ENCODE measurements at places on chromosomes 12 and 14. TPM values are rescaled to one million over a fixed set of nuclear protein-coding genes. Genes with fewer than 3 reads are reported as not detected.

The LRTM2 gene
- total RNA-seq = not detected

- no peak for DNase-seq
Observed at GRCh38 chr12:117744418-117744817, 224.4 kb downstream of the KSR2 start.

DNA sequence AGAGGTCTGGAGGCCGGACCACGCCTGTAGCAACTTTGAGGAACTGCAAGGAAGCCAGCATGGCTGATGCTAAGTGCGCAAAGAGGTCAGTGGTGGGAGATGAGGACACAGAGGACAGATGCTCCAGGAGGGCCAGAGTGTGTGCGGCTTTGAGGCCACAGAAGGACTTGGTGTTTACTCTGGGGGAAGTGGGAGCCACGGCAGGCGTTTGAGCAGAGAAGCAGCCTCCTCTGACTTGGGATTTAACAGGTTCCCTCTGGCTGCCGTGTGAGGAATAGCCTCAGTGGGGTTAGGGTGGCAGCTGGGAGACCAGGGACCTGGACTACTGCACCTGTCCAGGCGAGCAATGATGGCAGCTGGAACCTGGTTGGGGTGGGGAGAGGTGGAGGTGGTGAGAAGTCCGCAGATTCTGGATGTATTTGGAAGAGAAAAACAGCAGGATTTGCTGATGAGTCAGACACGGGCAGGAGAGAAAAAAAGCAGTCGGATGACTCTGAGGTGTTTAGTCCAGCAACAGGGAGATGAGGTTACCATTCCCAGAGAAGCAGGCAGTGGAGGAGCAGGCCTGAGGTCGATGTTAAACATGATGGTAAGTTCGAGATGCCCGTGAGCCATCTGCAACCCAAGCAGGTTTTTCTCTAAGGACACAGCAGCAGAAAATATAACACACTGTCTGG, 143.5 kb downstream of the SCARB1 start:
- no peak for DNase-seq

GRCh38 chr12:114682785-114683708, 928 bp downstream of the TBX3 start:
- DNase-seq = no peak

- peak; percentile 5 for DNase-seq
Observed at GRCh38 chr14:70773182-70773862, 36.0 kb downstream of the MAP3K9 start.

DNA sequence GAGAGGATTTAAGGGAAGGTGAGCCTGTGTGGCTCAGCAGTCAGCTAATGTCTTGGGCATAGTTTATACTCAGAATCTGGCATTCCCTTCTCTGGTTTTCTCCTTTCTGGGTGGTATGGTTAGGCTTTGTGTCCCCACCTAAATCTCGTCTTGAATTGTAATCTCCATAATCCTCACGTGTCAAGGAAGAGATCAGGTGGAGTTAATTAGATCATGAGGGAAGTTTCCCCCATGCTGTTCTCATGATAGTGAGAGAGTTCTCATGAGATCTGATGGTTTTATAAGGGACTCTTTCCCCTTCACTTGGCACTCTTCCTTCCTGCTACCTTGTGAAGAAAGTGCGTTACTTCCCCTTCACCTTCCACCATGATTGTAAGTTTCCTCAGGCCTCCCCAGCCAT, 169.8 kb upstream of the PELI2 start:
- no peak for DNase-seq

The PRH2 gene
- not detected for total RNA-seq

DNA sequence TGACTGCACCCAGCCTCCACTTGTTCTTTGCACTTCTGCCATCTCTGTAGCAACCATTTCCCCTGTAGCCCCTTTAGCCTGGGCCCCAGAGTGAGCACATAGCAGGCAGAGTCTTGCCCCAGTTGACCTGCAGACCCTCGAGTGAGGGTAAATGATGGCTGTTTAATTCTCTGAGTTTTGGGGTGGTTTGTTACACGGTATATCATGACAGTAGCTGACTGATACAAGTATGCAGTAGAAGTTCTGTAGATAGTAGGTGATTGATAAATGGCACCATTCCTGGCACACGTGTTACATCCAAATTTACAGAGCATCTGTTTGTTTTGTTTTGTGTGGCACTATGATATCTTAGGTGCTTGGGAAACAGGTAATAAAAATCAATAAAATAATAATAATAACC, 32.4 kb downstream of the CALM1 start:
- DNase-seq = no peak

- peak; percentile 27 for DNase-seq
Observed at GRCh38 chr12:108914121-108914531, 34.2 kb downstream of the DAO start.

DNA sequence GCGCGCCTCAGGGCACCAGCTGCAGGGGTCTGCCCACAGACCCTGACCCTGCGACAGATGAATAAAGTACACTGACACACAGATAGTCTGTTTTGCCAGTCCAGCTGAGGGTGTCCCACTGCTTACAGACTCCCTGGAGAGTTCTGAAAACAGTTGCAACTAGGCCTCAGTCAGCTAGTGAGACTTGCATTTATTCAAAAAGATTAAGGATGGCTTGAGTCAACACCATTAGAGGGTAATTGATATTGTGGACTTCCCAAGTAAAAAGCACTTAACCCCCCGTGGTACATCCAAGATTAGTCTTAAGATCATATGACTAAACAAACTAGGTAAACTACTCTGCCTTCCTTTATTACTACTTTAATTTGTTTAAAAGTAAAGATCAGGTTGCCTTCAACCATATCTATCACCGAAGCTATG, 11.1 kb upstream of the PSEN1 start:
- no peak for DNase-seq

The CPNE6 gene
- total RNA-seq = not detected

DNA sequence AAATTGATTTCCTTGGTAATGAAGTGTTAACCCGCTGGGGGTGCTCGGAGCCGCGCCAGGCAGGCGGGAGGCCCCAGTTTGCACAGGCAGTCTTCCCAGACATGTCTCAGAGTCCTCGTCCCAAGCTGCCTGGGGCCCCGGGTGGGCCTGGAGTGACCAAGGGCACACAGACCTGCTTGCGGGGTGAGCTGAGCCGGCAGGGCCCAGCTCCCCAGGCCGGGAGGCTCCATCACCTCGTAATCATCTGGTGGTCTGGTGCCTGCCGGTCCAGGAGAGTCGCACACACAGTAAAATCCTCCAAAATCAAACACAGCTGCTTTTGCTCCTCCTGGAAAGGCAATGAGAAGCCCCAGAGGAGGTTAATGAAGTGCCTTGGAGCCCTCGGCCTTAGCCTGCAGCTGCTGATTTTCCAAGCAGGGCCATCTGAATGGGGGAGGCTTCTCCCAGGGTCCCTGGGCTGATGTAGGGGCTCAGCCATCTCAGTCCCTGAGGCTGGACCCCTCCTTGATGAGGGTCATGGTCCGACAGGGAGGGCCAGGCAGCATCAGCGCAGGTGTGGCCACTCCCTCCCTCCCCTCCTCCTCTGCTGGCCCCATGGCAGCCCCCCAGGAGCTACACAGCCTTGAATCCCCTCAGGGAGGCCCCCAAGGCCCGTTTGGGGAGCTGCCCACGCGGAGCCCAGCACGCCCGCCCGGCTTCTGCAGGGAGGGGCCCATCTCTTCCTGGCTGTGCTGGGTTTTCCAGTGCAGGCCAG, 39.4 kb upstream of the FBRSL1 start:
- no peak for DNase-seq

The MYL2 gene
- not detected for total RNA-seq

GRCh38 chr14:20247646-20248246, 8.7 kb downstream of the OR11H4 start:
- DNase-seq = no peak

DNA sequence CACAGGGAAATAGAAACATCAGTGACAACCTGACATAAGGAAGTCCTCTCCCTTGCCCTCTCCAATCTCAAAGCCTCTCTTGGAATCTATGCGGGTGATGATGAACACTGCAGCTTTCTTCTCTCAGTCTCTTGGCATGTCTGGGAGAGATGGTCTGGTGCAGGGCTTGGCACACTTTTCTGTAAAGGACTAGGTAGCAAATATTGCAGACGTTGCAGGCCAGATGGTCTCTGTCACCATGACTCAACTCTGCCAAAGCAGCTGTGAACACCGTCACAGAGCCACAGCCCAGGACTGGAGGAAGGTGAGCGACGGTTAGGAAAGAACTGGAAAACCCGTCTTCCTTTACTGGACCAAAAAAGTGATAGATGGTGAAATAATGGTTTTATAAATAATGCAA, 591.0 kb upstream of the TMEM132C start:
- DNase-seq = no peak

- DNase-seq = no peak
Observed at GRCh38 chr14:28946267-28946666, 179.7 kb downstream of the FOXG1 start.

DNA sequence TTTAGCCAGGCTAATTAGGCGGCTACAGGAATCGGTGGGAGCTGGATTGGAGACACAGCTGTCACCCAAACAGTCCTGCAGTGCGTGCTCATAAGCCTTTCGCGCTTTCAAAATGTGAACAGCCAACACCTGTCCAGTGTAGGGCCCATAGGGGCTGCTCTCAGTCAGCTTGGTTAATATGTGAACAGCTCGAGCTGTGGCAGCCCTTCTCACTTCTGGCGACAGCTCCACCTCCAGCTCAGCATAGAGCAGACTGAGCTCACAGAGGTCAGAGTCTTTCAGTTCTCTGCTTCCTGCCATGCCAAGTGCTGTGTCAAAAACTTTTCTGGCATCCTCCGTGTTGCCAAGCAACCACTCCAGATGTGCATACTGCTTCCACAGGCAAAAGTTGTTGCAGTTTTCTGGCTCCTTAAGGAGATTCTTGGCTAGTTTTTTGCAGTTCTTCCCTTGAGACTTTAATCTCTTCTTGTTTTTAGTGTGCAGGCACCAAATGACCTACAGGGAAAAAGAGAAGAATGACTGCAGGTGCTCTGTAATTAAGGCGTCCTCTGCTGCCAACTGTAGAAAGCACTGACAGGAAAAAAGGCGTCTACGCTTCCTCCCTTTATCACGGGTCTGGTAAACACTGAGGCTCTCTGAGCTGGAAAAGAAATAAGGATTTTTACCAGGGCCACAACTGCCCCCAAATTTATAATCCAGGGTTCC, 32.5 kb downstream of the PSMC1 start:
- DNase-seq = no peak

- DNase-seq = peak; percentile 89
Observed at GRCh38 chr12:121279507-121279915, 17.0 kb downstream of the CAMKK2 start.

DNA sequence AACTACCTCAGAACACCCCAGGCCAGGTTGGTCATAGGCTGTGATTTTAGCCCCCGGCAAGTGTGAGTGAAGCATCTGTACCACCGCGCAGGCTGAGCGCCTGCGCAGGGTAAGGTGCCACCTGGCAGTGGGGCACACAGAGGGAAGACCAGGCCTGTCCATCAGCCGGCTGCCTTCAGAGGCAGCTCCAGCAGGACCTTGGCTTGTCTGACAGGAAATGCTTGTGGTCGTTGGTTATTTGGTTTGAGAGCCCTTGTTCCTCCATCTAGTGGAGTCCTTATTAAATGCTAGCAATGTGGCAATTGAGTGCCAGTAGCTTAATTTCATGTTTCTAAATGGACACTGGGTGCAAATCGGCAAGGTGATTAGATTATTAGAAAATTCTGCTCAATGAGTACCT, 27.5 kb downstream of the SLC25A29 start:
- peak; percentile 80 for DNase-seq

DNA sequence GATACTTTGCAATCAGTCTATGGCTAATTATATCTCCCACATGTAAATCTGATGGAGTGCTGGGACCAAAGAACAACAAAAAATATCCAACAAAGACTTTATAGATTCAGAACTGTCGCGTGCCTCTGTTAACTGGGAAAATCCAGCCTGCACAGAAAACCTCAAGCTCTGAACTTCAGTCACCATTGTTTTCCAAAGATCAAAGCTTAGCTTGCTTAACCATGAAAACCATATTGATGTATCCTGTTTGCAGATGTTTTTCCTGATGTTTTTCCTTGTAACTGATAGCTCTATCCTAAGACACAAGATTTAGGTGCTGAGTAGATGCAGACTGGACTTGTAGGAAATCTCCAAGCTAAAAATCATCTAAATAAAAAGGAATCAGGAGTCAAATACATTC, 163.7 kb downstream of the GXYLT1 start:
- no peak for DNase-seq

The FSCB gene
- not detected for total RNA-seq

DNA sequence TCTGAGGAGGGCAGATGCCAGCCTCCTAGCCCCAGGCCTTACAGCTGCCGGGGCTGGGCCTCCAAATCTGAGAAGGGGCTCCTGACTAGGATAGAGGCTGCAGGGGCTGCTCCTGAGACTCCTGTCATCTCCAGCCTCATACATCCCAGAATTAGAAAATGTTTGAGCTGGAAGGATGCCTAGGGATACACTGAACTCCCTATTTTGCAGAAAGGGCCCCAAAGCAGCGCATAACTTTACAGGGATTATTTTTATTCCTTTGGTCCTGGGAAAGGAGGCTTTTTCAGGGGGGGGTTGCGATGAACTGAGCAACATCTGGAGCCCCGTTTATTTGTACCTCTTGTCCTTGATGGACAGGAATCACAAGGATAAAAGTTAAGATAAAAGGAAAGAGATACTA, 35.9 kb upstream of the SLC38A2 start:
- no peak for DNase-seq

GRCh38 chr12:104588047-104588920, 131.5 kb downstream of the CHST11 start:
- no peak for DNase-seq

DNA sequence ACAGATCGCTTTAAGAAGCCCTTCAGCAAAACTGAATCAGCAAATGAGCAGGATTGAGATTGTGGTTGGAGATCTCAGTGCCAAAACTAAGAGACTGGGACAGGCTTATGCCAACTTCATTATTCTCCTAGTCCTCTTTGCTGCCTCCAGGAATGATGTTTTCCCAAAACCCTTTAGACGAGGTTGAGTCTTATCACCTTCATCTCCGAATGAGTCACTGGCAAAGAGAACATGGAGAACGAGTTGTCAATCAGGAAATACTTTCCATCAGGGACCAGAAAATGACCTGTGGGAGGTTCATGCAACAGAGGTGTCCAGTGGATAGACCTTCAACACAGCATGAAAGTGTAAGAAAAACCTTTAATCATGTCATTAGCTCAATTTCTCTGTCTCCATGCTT, 461.5 kb downstream of the RMST start:
- no peak for DNase-seq

- DNase-seq = peak; percentile 15
Observed at GRCh38 chr12:78034025-78034424, 203.3 kb downstream of the NAV3 start.

The TWF1 gene
- 77.4 TPM for total RNA-seq

DNA sequence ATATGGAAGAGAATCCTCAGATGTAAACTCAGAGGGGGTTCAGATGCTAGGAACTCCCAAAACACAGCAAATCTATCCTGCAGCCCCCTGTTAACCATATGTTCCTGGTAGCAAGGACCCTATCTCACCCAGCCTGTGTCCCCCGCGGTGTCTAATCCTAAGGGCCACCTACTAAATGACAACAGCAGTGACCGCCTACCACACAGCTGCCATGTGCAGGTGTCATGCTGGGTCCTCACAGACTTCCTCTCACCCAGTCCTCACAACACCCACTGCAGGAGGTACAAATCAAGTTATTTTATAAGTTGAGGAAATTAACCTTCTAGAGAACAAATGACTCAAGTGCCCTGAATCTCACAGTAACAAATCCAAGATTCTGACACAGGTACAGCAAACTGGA, 73.9 kb downstream of the ITPK1 start:
- no peak for DNase-seq

GRCh38 chr12:15532364-15532977, 210.2 kb downstream of the PTPRO start:
- no peak for DNase-seq

Measured in lower leg skin (tissue), 4 donors.